Naive thymus-derived CD4-positive, alpha-beta T cell (primary cell): ENCODE measurements at places on chromosomes 2 and 18. TPM values are rescaled to one million over a fixed set of nuclear protein-coding genes. Genes with fewer than 3 reads are reported as not detected.

Gene TNFAIP6
- not detected for total RNA-seq

Gene HOXD12
- total RNA-seq = not detected

Gene IL37
- total RNA-seq = 0.33 TPM in 1 of 2 replicates, not detected in the other

Gene SFTPB
- not detected in 2 replicates for total RNA-seq

Gene EGR4
- not detected for total RNA-seq

Gene ZNF516
- 21.7 TPM for total RNA-seq

Gene NRBP1
- 181 TPM for total RNA-seq

Gene LRP1B
- not detected for total RNA-seq

Gene CROCC2
- not detected for total RNA-seq
